ENCODE measurements at places on chromosomes 1 and 21. TPM values are rescaled to one million over a fixed set of nuclear protein-coding genes. Genes with fewer than 3 reads are reported as not detected.

The RGSL1 gene
- not detected for total RNA-seq

DNA sequence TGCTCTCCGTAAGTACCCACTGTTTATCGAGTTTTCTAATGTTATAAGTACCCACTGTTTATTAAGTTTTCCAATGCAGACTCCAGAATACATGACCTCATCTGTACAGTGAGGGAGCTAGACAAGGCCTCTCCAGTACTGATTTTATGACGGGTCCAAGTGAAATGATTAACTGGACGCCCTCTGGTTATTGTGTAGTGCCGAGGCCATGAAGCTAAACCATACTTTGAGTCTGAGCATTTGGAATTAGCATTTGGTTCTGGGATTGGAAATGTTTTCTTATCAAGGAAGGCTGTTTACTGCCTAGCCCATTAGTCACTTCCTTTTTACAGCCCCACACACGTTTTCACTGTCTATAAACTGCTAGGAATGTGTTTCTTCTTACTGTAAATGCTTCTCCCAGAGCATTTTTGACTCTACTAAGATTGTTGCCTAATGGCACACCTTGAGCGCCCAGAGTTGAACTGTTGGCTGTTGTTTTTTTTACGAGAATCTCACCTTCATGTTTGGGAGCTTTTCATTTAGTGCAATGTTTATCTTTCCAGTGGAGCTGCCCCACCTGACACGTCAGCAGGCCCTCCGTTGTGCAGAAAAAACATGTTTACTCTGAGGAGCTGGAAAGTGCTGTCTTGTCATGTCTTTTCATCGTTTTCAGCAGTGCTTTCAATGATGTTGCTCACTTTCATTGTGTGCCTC is 26.9 kb downstream of the SPATA46 start:
- no peak for DNase-seq

The OR1C1 gene
- total RNA-seq = not detected

DNA sequence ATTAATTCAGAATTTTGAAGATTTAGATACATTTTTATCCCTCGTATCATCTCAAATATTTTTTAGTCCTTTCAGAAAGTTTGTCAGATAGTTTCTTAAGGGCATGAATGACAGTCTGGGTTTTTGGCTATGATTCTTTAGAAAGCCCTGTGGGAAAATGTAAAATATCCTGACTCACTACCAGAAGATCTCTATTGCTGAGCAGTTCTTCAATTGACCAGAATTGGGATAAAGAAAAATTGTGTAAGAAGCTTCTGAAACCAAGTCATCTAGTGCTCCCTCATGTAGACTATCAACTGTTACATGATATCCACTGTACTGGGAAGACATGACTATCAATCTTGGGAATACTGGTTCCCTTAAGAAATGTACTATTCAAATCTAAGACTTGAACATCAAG is 608.3 kb upstream of the CHRM3 start:
- no peak for DNase-seq

- no peak for DNase-seq
Measured at GRCh38 chr1:168259567-168259966, 21.1 kb upstream of the TBX19 start.

- DNase-seq = no peak
Measured at GRCh38 chr1:177947623-177948022, 22.2 kb downstream of the SEC16B start.

GRCh38 chr1:174165471-174166137 is 6.3 kb downstream of the RABGAP1L start:
- no peak for DNase-seq

Measured in aorta (tissue), 5 donors.